Hair follicular keratinocyte (primary cell): ENCODE measurements at places on chromosomes 7 and 10. TPM values are rescaled to one million over a fixed set of nuclear protein-coding genes. Genes with fewer than 3 reads are reported as not detected.

SORBS1 gene
- total RNA-seq, result 0.08 and 0.23 TPM in 2 replicates

OR9A2 gene
- not detected in 2 replicates for total RNA-seq

AKR1C8 gene
- not detected in 2 replicates for total RNA-seq

STAM gene
- total RNA-seq, result 19.4 and 23.0 TPM in 2 replicates

FFAR4 gene
- total RNA-seq, result not detected in 2 replicates

PDE1C gene
- 3.4 and 6.7 TPM in 2 replicates for total RNA-seq

ARMC3 gene
- total RNA-seq, result not detected in 2 replicates
